Activated T-helper 17 cell treated with anti-CD3 and anti-CD28 coated beads, Interleukin-2, amount 50 U/mL, for 72 hours (primary cell): ENCODE measurements at places on chromosomes 7 and 10. TPM values are rescaled to one million over a fixed set of nuclear protein-coding genes. Genes with fewer than 3 reads are reported as not detected.
A peak's percentile ranks its signal among the peaks of the same experiment; 100 is the strongest.

GRCh38 chr7:116087984-116088383, 57.4 kb upstream of the TFEC start:
- ATAC-seq, result no peak

GRCh38 chr10:48655411-48656240, 29.0 kb upstream of the WDFY4 start:
- ATAC-seq, result peak; percentile 28

DNA sequence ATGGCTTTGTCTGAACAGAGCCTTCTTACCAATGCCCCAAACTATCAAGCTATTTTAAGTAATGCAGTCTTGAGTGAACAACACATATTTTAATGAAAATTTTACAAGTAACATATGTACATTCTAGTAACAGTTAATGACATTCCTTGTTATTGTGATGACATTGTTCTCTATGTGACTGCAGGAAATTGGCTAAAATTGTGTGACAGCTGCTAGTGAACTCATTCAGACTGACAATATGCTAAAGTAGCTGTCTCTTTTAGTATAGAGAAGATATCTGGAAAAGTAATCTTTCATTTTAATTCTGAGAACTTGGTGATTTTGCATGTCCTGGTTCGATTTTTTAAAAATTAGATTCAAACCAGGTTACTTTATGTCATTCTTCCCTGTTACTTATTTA, 259.8 kb upstream of the MAGI2 start:
- no peak for ATAC-seq

ZNF398 gene
- 13.8 TPM for total RNA-seq

LRRC27 gene
- total RNA-seq, result 6.3 TPM

OR6V1 gene
- not detected for total RNA-seq

DNA sequence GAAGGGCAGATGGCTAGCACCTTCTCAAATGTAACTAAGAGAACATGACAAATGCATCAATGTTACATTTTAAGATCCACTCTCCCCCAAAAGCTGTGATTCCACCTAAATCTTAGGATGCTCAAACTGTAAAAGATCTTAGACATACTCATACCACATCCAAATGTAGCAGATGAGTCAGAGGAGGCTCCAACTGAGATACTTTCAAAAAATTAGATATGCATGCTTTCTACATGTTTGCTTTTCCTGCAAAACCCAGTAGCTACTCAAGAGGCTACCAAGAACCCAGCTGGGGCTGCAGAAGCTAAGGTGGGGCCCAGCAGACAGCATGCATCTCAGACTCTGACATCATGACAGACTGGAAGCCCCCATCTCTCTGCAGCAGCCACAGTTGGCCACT, 31.4 kb upstream of the FRMD4A start:
- no peak for ATAC-seq

AGR2 gene
- not detected for total RNA-seq

- ATAC-seq, result no peak
These were observed 70.8 kb downstream of the GRID1 start for GRCh38 chr10:86295791-86296190.

DNA sequence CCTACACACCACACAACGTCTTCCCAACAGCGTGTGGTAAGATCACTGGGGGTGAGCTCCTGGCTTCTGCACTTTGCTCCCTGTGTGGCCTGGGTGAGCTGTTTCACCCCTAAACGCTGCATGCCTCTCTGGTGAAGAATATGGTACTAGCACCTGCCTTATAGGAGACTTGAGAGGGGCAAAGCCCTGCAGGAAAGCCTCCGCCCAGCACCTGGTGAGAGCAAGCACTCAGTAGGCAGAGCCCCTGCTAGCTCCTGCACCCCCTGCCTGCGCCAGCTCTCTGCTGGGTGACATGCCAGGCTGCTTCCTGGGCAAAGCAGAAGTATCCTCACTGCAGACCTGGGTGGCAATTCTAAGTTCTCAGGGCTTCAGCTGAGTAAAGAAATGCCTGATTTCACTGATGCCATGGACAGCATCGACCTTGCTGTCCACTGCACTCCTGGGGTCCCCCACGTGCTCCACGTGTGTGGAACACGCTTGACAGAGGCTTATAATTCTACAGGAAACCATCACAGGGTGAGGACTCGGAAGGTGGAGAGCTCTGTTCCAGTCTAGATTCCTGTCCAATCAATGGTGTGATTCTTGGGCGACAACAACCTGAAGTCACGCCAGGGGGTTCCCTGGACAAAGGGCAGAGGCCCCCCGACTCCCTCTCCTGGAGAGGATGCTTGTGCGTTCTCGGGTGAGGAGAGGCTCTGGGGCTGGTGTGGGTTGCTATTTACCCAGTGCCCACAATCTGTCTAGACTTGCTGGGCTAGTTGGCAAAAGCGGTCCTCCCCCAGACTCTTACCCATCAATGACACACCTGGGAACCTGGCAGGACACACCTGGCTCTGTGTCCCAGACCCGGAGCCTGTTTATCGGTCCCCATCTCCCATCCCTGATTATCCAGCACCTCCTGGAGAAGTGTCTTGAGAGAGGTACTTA, 5.0 kb upstream of the CALML5 start:
- ATAC-seq, result no peak

DNA sequence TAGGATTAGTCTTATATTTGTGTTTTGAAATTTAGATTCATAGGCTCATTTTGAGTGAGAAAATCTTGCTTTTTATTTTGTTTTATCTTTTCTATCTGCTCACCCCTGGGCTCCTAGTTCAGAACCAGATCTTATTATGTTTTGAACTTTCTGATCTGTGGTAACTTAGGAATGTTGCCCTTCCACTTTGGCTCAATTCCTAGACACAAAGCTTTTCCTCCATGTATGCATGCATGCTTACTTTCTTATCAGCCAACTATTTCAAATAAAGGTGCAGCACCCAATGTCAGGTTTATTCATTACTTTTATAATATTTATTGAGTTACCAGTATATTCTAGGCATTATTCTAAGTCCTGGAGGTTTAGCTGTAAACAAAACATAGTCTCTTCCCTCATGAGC, 374.8 kb upstream of the KIAA1217 start:
- ATAC-seq, result no peak

ZKSCAN1 gene
- total RNA-seq, result 42.2 TPM

DNA sequence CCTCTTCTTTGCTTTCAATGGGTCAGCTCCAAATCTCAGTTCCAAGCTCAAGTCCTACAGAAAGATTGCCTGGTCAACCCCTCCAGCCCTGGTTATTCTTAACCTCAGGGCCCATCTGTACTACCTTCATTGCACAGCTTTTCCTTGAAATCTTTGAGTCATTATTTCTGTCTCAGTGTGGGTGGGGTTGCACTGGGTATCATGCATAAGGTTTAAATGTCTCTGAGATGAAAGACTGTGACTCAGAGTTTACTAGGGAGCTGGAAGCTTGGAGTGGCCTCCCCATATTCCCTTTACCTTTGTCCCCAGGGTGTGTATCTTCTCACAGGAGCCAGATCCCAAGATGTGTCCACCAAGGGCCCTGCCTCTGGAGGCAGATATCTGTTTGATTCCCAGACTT, 3.3 kb upstream of the OR6V1 start:
- ATAC-seq, result peak; percentile 88

DNA sequence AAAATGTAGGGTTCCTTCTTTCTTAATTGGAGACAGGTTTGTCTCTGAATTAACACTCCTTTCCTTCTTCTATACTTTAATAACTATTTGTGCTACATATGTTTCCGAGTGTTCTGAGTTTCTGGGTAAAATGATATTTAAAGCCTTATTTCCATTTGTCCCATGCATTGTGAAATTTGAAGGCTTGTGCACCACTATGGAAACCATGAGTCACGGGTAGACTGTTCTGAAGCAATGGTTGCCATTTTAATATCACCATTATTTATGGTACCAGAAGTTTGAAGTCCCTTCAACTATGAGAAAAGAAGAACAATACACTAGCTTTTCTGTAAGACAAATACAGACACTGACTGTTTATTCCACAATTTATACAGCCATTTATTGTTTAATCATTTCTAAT, 44.7 kb upstream of the ZEB1 start:
- ATAC-seq, result no peak

GRCh38 chr7:116780966-116781365, 81.4 kb upstream of the CAPZA2 start:
- ATAC-seq, result no peak

DNA sequence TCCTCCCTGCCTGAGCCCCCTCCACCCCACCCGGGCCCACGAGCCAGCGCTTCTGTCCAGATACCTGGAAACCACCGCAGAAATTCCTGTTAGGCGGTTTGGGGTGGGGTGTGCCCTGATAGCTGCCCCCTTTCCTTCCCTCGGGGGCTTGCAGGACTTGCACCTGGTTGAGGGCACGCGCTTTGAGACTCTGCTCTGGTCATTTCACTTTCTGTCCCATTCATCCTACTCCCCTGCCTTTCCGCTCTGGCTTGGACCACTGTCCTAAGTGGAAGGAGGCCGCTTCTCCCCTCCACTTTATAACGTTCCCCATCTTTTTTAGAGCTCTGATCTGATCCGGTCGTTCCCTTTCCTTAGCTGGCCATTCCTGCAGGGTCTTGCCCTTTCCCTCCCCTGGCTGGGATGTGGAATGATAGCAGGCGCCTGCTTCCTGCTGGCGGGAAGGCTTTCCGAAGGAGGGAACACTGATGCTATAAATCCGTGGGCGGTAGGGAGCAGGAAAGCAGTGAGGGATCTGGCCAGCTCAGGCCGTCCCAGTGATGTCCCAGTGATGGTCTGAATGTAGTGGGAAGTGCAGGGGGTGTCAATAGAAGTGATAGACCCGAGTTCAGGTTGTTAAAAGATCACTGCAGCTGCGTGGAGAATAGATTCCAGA, 852 bp upstream of the PRKAR1B start:
- no peak for ATAC-seq

DMBT1 gene
- total RNA-seq, result not detected

BHLHA15 gene
- total RNA-seq, result not detected

GRCh38 chr10:70280099-70280498, 3.7 kb downstream of the NPFFR1 start:
- no peak for ATAC-seq

DNA sequence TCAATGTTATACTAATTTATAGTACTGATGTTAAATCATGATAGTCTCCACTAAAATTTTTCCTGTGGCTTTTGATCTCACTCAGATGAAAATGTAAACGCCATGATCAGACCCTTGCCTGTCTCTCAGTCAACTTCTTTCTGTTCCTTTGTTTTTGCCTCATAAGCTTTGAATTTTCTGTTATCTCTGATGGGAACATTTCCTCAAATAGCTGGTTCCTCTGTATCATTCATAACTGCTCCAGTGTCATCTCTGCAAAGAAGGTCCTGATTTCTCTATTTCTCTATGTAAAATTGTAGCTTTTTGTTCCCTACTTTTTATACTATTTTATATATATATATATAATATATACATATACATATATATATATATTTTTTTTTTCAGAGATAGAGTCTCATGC, 67.5 kb downstream of the GPR141 start:
- ATAC-seq, result no peak

DNA sequence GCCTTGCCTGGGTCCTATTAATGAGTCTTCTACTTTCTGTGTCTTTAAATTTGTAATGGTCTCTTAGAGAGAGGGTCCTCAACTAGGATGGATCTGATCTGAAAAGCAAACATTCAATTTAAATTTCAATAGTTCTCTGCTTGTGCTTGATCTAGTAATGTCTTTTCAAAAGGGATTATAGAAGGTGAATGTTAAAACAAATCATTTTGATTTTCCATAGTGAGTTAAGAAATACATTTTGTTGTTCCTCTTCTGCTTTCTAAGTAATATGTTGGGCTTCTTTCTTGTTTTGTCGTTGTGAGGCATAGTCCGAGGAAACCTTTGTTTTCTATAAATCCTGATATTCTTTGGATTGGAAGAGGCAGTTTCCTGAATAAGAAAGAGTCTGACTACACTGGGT, 18.8 kb downstream of the NRF1 start:
- ATAC-seq, result no peak

GUSB gene
- total RNA-seq, result 53.4 TPM

GRCh38 chr7:28054531-28055160, 125.9 kb downstream of the JAZF1 start:
- ATAC-seq, result no peak

DNA sequence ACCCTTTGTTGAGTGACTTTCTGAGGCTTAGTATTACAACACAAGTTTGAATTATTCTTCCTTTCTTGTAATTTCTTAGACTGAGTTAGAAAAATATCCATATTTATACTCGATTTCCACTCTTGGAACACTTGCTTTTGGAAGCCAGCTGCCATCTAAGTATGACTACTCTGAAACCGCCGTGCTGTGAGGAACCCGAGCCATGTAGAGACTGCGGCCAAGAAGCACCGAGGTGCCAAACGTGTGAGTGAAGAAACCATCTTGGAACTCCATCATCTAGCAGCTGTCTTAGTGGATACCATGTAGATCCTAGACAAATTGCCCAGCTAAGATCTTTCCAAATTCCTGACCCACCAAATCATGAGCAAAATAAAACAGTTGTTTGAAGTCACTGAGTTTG, 49.7 kb upstream of the PRKAR2B start:
- ATAC-seq, result no peak

DNA sequence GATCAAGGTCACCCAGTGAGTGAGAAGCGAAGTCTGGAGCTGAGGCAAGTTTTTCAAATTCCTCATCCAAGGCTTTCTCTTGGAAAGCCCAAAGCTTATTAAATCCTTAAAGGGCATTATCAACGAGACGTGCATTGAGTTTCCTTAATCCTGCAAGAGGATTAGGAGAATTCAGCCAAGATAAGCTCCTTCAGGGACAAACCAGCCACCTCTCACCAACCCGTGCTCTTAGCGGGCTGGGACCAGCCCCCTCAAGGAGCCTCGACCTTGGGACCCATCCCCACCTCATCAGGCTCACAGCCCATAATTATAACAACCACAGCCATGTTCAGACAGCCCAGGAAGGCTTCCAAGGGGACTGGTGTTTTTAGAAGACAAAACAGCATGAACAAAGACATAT, 12.0 kb upstream of the SLC29A4 start:
- ATAC-seq, result no peak

GRCh38 chr10:117477211-117477947, 65.2 kb upstream of the EMX2 start:
- no peak for ATAC-seq

DNA sequence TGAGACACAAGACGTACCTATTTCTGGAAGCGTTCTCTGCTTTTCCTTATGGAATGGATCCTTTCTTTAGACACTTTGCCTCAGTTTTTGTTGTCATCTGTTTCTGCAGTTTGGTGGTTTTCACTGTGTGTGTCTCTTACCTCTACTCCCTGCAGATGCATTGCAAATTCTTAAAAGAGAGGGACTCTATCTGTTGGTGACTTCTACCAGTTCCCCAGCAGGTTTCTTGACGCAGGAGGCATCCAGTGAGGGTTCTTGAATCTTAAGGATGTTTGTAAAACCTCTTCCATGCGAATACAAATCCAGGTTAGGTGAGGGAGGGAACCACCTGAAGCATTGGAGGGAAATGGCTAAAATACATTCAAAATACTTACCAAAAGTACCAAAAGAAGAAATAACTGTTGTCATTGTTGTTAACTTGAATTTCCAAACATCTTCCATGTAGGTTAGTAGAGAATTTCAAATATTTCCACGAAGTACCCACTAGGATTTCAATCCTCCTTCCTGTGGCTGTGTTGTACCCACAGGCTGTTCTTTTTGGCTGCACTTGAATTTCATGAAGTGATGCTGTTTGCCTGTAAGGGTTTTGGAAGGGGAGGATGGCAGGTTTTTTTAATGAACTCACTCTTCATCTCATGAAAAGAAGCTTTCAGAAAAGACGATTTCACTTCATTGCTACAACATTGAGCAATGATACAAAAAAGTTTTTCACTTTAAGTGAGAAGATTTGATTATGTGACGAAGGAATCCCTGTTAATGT, 32.2 kb downstream of the PLXDC2 start:
- ATAC-seq, result no peak

GRCh38 chr7:70092314-70093204, 494.3 kb downstream of the AUTS2 start:
- no peak for ATAC-seq
